ENCODE measurements at places on chromosomes 2 and 18.
A peak's percentile ranks its signal among the peaks of the same experiment; 100 is the strongest.

DNA sequence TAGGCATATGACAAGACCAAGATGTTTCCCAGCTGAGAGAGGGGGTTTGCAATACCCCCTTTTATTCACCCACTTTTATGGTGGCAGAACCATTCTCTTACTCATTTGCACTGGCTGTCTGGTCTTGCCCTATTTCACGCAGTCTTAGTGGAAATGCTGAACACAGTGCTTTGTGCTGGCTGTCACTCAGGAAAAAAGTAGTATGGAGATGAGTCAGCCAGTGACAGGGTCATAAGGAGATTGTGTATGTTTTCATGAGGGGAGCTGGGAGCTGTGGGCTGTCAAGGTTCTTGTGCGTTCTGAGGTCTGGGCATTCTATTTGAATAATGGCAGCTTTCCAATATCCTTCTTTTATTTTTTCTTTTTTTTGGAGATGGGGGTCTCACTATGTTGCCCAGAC is 10.9 kb upstream of the CNRIP1 start:
- DNase-seq = no peak

DNA sequence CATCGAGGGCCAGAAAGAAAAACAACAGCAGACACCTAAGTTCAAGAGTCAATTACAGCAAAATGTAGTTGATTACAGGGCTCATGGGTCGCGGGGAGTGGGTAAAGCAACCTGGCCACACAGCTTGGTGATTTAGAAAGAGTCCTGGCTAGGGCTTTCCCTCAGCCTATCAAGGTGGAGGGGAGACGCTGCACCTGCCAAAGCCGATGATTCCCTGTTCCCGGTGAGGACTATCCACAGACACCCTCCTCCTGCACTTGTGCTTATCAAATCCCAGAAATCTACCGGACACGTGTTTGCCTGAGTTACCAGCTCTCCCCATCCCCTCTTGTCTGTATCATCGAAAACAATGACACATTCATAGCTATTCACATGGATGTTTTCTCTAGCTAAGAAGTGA is 7.0 kb upstream of the SOX11 start:
- DNase-seq = no peak

DNA sequence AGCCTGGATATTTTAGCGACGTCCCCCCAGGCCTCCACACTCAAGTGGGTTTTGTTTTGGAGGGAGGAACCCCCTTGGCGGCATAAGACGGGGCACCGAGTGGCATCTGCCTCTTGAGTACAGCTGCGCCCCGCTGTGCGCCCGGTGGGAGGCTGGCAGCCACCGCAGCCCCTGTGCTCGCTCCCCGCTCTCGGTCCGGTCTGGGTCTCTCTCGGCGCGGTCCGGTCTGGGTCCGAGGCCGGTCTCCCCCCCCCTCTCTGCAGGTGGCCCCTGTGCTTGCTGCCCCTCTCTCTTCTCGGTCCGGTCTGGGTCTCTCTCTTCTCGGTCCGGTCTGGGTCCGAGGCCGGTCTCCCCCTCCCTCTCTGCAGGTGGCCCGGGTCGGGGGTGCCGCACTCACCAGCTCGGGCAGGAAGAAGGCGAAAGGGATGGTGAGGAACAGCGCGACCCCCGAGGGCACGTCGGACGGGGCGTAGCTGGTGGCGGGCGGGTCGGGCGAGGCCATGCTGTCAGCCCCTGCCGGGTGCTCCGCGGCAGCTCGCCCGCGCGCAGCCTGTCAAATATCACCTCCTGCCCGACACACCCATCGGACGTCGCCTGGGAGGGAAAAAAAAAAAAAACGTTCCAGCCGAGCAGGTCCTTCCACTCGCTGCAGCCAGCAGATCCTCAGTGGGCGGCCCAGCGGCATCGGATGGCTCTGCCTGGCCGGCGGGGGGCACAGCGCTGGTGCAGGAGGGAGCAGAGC is at the start of gene MALL:
Gene MALL, minus strand, starts transcription at position 532 of the 742 bp plus-strand sequence. Its CDS starts 30 bp downstream, at position 502.
- peak; percentile 47 for DNase-seq

- DNase-seq = no peak
Observed at GRCh38 chr2:20526708-20527107, 79.8 kb downstream of the RHOB start.

- DNase-seq = no peak
Observed at GRCh38 chr2:150431561-150432311, 55.7 kb downstream of the RND3 start.

- no peak for DNase-seq
Observed at GRCh38 chr18:45505497-45506206, 109.6 kb upstream of the SLC14A2 start.

DNA sequence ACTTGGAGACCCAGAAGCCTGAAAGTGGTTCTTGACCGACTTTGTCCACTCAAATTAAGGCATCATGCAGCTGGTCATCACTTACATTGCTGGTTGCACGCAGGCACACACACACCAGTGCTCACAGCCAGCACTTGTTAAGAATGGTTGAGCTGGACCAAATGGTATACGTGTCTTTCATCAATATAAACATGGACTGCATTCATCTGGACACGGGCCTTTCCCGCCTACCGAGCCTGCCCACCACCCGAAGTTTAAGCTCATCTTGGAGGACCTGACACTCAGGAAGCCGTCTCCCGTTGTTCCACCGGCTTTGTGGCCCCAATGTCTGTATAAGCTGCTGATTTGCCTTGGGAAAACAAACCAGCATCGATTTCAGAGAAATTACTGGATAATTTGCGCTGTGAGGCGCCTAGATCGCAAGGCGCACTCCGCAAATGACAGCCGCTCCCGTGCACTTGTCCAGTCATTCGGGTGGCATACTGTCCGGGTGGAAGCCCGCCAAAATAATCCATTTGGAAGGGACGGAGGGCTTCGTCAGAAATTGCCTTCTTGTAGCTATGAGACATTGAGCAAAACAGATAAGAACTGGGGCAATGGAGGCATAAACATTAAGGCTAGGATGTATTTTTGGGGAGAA is 40.1 kb upstream of the AKAIN1 start:
- no peak for DNase-seq

DNA sequence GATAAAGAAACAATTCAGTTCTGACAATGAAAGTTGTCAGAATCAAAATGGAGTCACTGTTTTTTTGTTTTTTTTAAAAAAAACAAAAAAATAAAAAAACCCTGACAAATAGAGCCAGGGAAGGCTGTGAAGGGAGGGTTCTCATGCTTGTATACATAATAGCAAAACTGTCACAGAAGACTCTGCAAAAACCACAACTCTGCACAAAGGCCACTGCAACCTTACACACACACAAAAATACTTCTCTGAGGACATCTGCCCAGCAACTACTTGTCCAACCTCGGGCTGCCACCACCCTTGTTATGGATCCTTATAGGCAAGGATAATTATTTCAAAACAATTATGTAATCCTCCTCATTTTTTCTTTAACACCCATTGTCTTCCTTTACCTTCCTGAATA is 41.9 kb upstream of the C2orf66 start:
- no peak for DNase-seq

DNA sequence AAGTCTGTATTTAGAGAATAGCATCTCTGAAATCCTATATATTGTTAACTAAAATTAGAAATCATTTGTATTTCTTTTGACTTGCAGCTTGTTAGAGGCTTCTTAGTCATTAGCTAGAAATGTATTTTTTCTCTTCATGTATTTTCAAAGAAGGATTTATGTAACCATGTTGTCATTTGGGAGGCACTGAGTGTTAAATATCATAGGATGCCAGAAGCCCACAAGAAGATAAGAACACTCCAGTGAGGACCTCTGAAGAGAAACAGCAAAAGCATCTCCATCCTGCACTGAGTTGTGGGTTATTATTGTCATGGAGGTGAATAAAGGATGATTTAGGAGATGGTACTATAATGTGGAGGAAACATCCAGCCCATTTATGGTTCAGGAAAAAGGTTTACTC is 93.5 kb downstream of the UBE2E3 start:
- no peak for DNase-seq

- DNase-seq = peak; percentile 69
Observed at GRCh38 chr2:197705912-197706838, 1.0 kb downstream of the MARS2 start.

DNA sequence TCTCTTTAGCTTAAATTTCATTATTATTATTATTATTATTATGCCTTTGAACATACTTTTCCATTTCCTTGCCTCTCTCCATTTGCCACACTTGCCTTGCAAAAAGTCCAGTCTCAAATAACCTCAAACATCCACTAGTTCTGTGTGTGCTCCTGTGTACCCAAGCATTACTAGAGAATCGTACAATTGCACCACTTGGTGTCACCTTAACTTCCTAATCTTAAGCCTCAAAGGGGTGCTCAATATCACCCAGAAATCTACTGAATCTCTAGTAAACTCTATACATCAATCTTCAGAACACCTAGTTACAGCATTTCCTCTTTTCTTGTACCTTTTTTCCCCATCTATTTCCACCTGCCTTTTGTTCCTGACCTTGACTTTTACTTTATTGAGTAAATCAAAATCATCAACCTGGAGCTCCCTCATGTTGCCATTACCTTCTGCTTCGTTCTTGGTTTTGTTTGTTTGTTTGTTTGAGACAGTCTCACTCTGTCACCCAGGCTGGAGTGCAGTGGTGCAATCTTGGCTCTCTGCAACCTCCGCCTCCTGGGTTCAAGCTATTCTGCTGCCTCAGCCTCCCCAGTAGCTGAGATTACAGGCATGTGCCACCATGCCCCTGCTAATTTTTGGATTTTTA is 12.5 kb upstream of the SOS1 start:
- no peak for DNase-seq

- DNase-seq = no peak
Observed at GRCh38 chr2:171667041-171667440, 20.2 kb upstream of the DYNC1I2 start.

DNA sequence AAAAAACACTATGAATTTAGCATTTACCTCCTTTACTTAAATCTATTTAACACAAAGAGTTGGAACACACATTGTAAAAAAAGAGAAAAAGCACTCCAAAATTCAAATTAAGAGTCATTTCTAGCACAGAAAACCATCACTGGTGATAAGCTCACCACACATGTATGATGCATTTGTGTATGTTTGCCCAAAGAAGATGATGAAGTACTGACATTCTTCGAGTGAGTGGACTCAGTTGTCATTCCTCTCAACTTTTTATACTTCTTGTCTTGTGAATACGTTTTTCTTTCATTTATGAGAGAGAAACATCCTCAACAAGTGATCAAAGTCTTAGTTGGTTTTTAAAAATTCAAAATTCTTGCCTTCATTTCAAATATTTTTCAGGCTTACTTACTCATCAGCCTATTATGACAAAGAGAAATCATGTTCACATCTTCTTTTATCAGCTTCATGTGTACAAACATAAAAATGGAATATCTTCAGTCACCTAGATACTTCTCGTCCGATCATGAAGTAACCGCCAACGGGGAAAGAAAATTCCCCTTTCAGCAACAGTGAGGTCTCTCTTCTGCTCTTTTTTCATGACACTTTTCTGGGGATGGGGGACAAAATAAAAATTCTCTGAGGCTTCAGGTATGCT is 1.5 kb downstream of the DSEL start:
- peak; percentile 49 for DNase-seq

- no peak for DNase-seq
Observed at GRCh38 chr2:27092696-27093429, 6.3 kb downstream of the KHK start.

DNA sequence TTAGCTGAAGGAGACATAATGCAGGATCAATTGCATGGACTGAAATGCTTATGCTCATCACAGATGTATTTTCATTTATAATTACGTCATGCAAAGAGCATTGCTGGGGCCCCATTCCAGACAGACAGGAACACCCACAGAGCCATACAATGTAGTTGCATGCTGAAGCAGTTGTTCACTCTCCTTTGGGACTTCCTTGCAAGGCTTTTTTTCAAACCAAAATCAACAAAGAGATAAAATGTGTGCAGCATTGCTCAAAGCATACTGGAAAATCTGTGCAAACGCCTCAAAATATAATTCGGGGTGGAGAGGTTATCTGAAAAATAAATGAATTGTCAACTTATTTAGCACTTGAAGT is 463.2 kb downstream of the CDH2 start:
- no peak for DNase-seq

- peak; percentile 90 for DNase-seq
Observed at GRCh38 chr18:9914584-9915290, 921 bp downstream of the VAPA start.

GRCh38 chr2:159953136-159953823 is 109.1 kb downstream of the PLA2R1 start:
- DNase-seq = no peak

DNA sequence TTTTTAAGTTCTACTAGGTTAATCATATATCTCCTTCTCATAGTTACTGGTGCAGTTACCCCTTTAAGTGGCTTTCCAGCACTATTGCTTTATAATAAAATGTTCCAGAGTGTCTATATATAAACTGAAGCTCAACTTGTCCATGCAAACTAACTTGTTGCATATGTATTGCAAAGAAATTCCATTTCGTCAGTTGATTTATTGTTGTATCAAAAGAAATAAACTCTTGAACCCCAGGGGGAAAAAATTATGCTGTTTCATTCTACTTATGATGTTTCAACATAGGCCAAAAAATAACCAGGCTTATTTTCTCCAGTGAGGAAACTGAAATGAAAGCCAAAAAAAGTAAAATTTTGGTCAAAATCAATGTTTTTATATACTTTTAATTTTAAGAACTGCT is 491.9 kb downstream of the NR4A2 start:
- no peak for DNase-seq

DNA sequence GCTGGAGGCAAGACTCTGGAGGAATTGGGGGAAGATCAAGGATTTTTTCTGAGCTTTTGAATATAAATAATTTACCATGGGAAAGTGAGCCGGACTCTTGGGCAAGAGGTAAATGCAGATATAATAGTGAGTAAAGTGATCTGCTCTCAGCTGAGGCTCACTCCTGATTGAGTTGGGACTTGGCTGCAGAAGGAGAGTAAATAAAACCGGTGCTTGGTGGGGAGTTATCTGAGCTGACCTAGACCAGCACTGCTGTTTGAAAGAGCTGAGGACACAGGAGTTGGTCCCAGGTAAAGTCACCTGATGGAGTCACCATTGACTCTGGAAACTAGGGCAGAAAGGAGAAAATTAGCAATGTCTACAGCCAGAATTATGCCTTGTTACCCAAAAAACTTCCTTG is 57.3 kb upstream of the LRPPRC start:
- no peak for DNase-seq

GRCh38 chr18:42196651-42197050 is 241.6 kb downstream of the PIK3C3 start:
- no peak for DNase-seq

DNA sequence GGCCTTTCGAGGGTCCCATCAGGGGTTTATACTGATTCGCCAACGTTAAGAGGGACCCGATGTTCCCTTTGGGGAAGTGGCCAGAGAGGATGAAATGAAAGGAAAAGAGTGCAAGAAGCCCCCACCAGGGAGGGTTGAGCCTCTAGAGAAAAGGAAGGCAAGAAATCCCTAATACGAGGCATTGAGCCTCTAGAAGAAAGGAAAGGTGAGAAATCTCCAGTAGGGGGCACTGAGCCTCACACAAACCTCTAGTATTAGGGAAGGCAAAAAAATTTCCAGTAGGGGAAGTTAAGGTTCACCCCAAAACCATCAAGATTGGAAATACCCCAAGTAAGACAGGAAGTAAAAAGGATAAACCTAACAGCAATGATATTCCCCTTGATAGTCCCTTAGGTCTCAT is 9.8 kb upstream of the SAP130 start:
- no peak for DNase-seq

Data from activated CD4-positive, alpha-beta T cell treated with anti-CD3 and anti-CD28 coated beads, Interleukin-2, amount 10 ng/mL, durations not matched to agents 24 days and 14 days (primary cell).